Activated T-cell treated with anti-CD3 and anti-CD28 coated beads for 24 hours (primary cell): ENCODE measurements at places on chromosomes 13 and 19.

GRCh38 chr13:67224148-67224846 is 5.8 kb downstream of the PCDH9 start:
- peak; percentile 20 for DNase-seq

DNA sequence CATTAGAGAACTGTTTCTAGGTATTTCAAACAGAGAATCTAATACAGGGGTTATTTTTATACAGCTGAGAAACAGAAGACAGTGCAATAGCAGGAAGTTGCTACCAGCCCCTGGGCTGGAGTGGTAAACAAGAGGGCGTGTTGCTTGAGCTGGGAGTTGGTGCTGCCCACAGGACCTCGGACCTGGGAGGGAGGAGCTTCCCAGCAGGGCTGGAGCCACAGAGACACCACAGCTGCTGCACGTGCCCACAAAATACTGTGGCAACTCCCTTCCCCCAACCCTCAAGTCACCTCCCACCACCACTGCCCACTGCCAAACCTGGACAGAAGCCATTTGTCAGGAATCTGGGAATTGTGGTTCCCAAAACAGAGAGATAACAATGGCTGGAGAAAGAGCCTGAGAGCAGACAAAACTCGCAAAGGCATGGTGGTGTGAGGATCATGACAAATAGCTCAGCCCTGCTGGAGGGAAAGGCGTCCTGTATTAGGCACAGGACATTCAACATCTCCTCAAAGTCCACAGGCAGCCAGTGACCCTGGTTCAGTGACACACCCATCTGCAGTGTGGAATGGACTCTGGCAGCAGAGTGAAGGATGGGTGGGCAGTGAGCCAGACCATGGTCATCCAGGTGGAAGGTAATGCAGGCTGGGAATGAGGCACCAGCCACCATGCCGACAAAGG is 57.2 kb downstream of the SPATA13 start:
- no peak for DNase-seq

GRCh38 chr13:49649244-49649962 is 21.1 kb downstream of the ARL11 start:
- no peak for DNase-seq

DNA sequence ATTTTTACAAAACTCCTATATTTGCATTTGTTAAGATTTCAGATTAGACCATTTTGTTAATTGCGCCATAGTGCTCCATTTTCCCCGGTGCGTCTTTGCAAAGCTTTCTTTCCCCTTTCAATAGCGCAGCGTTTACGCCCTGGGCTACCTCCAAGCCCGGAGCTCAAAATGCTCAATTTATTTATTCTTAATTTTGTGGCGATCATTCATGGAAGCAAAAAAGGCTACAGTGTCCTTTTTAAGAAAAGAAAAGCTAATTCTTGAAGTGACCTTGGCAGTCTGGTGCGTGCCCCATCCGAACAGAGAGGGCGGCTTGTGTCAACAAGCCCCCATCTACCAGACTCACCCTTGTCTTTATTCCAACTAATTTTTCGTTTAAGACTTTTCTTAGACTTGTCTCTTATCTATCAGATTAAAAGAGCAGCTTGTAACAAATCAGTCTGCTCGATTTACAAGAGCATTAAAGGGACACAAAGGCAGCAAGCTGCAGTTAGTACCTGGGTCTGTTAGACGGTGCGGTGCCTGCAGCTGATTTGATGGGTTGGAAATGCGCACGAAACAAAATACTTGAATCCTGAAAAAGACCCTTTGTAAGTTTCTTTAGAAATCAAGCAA is 30.1 kb downstream of the GSX1 start:
- no peak for DNase-seq
